ENCODE measurements at places on chromosomes 7 and 10.

GRCh38 chr7:18503126-18503866 is 7.7 kb downstream of the HDAC9 start:
- DNase-seq: no peak

DNA sequence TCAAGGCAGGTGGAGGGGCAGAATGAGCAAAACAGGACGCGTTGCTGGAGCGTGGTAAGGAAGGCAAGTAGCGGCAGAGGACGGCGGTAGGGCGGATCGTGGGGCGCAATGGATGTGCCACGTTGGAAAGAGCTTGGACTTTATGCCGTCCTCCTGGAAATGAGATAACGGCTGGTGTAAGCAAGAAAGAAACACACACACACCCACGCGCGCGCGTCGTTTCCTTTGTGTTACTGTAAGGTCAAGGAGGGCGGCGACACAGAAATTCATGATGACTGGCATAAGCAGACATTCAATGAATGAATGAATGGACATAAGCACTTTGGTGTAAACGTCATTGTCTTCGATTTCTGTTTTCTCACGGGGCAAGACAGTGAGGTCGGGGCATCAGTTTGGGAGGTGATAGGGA is 683 bp upstream of the ENTPD7 start:
- DNase-seq: no peak

DNA sequence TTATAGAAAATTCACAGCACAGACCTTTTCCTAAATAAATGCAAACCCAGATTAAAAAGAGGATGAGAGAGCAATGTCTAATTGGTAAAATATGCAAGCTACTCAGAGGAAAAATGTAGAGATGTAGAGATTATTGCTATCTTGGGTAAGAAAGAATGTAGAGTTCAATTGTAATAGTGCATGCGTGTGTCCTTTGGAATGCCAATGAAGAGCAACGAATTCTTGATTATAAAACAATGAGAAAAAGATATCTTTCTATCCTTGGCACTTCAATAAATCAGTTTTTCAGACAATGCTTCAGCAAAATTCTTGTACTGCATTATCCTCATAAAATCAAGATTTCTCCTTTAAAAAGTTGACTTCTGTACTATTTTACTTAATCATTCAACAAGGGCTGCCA is 50.9 kb downstream of the SEMA3D start:
- no peak for DNase-seq

DNA sequence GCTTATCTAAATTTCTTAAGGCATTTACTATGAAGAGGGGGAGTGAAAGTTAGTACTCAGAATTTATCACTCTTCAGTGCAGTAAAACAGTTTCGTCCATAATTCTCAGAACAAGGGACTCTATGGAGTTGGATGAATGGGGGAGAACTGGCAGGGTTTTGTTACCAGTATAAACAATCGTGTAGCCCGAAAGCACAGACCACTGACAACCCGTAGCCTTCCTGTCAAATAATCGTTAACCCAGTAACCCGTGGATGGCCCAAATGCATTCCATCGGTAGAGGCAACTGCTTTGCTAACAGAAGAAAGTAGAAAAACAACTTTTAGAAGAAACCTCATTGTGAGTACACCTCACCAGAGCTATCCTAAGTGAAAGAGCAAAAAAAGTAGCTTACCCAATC is 583.9 kb downstream of the NXPH1 start:
- no peak for DNase-seq

GRCh38 chr7:80967071-80967916 is 48.4 kb upstream of the SEMA3C start:
- DNase-seq: no peak

- no peak for DNase-seq
These were observed 57.9 kb upstream of the TMEM72 start for GRCh38 chr10:44853148-44853734.

DNA sequence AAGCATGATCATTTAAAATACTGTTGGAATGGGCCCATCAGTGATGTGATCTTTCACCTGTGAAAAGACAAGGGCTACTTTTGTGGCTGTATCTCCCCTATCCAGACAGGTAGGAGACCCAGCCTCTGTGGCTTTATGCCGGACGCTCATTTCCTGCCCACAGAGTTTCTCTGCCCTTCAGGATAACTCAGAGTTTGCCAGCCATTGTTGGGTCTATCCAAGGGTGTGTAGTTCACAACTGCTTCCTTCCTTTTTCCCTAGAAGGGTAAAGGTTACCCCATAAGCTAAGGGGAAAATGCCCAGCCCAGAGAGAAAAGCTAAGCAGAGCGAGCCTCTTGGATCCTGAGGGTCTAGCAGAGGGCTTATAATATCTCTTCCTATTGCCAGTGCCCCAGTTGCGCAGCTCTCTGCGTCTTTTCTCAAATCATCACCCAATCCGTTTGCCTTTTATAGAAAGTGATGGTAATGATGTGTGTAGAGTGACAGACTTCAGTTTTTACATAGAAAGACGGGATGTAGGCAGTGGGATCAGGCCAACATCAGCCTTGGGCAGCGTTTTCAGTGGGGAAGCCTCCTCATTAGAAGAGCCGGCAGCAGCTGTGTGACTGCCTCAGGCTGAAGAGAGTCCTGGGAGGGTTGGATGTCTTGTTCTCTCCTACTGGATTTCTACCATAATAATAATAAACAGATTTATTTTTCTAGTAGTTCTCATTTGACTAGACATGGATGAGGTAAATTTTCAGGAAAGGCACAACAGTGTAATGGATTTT is 80.5 kb downstream of the MET start:
- DNase-seq: no peak

- no peak for DNase-seq
These were observed 271.9 kb downstream of the ADARB2 start for GRCh38 chr10:1465418-1465911.

DNA sequence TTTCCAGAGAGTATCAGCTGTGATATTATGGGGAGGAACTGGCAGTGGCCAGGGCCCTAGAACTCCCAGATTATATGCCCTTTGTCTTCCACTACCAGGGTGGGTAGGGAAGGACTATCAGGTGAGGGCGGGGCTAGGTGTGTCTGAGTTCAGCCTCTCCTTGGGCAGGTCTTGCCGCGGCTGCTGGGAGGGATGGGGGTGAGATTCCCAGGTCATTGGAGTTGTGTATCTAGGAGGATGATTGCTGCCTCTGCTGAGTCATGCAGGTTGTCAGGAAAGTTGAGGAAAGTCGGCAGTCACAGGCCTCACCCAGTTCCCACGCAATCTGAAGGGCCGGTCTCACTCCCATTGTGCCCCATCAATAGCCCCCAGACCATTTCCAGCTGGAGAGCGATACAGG is 185.2 kb downstream of the DKK1 start:
- DNase-seq: no peak

- no peak for DNase-seq
These were observed 32.2 kb downstream of the DNAJB12 start for GRCh38 chr10:72322280-72323058.

GRCh38 chr7:16939161-16939560 is 57.4 kb upstream of the AGR3 start:
- DNase-seq: no peak

GRCh38 chr10:70816220-70816894 is 609 bp downstream of the SGPL1 start:
- peak; percentile 22 for DNase-seq
